ENCODE measurements at places on chromosomes 4 and X.

GRCh38 chr4:16438986-16439385, 212.7 kb upstream of the TAPT1 start:
- no peak for DNase-seq

DNA sequence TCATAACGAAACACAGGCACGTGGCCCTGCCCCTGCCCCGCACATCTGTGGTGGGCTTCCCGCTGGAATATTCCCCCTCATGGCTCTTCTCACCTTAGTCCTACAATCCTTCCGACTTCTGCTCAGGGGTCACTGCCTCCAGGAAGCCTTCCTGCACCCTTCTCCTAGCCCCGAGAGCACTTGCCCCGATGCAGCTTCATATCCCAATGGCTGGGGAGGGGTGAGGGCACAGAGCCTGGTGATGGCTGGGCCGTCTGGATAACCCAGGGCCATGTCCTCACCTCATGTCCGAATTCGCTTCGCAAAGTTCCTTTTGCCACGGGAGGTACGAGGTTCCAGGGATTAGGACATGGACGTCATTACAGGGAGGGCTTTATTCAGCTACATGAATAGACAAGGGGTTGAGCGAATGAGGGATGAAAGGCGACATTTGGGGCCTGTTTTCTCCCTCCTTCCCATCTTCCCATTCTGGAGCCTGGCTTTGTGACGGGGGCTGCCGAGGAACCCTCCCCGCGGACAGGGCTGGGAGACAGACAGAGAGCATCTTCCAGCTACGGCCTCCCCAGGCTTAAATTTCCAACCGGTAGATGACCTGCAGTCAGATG, 35.5 kb upstream of the HMX1 start:
- DNase-seq: no peak

- DNase-seq: no peak
Measured at GRCh38 chr4:159150396-159150795, 47.5 kb downstream of the RAPGEF2 start.

- no peak for DNase-seq
Measured at GRCh38 chr4:152063621-152064240, 302.9 kb upstream of the GATB start.

All from stimulated activated CD8-positive, alpha-beta memory T cell treated with anti-CD3 and anti-CD28 coated beads, Interleukin-7, amount 100 ng/mL, for 1 hour (primary cell).